A549 (cell line): ENCODE measurements at places on chromosomes 3 and 15. TPM values are rescaled to one million over a fixed set of nuclear protein-coding genes. Genes with fewer than 3 reads are reported as not detected.

- DNase-seq: no peak
Measured at GRCh38 chr3:165768680-165769079, 68.5 kb downstream of the BCHE start.

- DNase-seq: no peak
Measured at GRCh38 chr3:175777495-175777894, 918.4 kb downstream of the NAALADL2 start.

DNA sequence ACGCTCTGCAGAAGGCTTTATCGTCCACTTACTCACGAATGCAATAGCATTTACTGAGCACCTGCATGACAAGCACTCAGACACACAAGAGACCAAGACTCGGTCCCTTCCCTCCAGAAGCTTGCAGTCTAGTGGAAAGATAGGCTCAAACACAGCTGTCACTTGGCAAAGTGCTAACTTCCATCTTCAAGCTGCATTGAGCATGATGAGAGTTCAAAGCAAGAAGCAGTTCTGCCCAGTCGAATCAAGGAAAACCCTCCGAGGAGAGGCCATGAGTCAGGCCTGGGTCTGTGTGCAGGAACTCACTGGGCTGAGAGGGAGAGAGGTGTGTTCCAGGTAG is 51.5 kb downstream of the C3orf20 start:
- no peak for DNase-seq

GRCh38 chr3:10693457-10693856 is 122.6 kb upstream of the SLC6A11 start:
- DNase-seq: no peak

- DNase-seq: no peak
Measured at GRCh38 chr3:131047582-131047981, 20.9 kb downstream of the NEK11 start.

DNA sequence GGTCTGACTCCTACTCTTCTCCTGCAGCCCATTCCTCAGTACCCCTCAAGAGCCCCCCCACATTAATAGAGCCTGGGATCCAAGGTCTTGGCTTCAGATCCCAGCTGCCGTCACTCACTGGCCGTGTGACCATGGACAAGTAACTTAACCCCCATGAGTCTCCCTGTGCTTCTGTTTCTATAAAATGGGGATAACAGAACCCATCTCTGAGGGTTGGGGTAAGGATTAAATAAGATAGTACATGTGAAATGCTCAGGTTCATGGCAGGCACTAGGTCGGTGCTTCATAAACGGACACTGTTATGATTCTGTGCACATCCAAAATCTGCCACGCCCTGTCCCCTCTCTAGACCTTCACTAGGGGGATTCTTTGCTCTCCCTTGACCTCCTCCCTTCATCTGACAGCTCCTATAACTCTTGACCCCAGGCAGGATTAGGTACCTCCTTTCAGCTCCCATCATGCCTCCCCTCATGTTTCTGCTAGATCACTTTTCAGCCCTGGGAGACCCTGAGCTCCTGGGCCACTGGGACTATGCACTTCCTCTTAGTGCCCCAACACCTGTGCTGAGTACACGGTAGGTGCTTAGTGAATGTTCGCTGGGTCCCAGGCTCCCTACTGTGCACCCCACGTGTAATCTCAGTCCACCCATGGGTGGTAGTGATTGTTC is 1.5 kb downstream of the CAND2 start:
- no peak for DNase-seq

GRCh38 chr3:5232570-5232969 is 45.1 kb downstream of the EDEM1 start:
- peak; percentile 17 for DNase-seq

GRCh38 chr15:40322531-40323238 is 807 bp upstream of the INAFM2 start:
- DNase-seq: no peak

- DNase-seq: peak; percentile 19
Measured at GRCh38 chr15:44712346-44713005, 1.2 kb downstream of the B2M start.

GRCh38 chr3:32601722-32602121 is 31.1 kb upstream of the DYNC1LI1 start:
- no peak for DNase-seq

- DNase-seq: no peak
Measured at GRCh38 chr3:120021523-120021922, 72.7 kb downstream of the GSK3B start.

GRCh38 chr3:126134219-126134975 is 46.0 kb downstream of the ALDH1L1 start:
- DNase-seq: peak; percentile 32

The STRIT1 gene
- polyA plus RNA-seq: not detected in 3 replicates

The PBRM1 gene
- 15.0 to 16.7 TPM (median 15.4 TPM) in 3 replicates for polyA plus RNA-seq

The ZNF662 gene
- polyA plus RNA-seq: not detected in 3 replicates

The FNDC3B gene
- polyA plus RNA-seq: 29.9 to 34.5 TPM (median 33.6 TPM) in 3 replicates

The KATNBL1 gene
- polyA plus RNA-seq: 35.2 to 40.1 TPM (median 40.0 TPM) in 3 replicates

The CCR5 gene
- polyA plus RNA-seq: not detected in 3 replicates

The GNB4 gene
- polyA plus RNA-seq: 10.3 to 11.1 TPM (median 10.9 TPM) in 3 replicates

The PLSCR5 gene
- polyA plus RNA-seq: not detected in 3 replicates

The SMCO1 gene
- polyA plus RNA-seq: not detected in 3 replicates

The ARGFX gene
- not detected in 3 replicates for polyA plus RNA-seq

The SPINT1 gene
- polyA plus RNA-seq: 0.28 to 0.80 TPM (median 0.54 TPM) in 3 replicates

The DTWD1 gene
- polyA plus RNA-seq: 17.2 to 19.1 TPM (median 17.3 TPM) in 3 replicates
